GM13976 (cell line): ENCODE measurements at places on chromosomes 3 and 15.

GRCh38 chr3:18237251-18238005, 187.7 kb downstream of the SATB1 start:
- no peak for DNase-seq

GRCh38 chr3:58746758-58747157, 80.2 kb upstream of the FAM3D start:
- no peak for DNase-seq

- no peak for DNase-seq
These were observed 86.3 kb upstream of the XCR1 start for GRCh38 chr3:46113608-46114007.

GRCh38 chr3:174620138-174620537, 239.0 kb upstream of the NAALADL2 start:
- no peak for DNase-seq

GRCh38 chr15:58110999-58111717, 27.0 kb upstream of the AQP9 start:
- DNase-seq = no peak

GRCh38 chr3:74564560-74564959, 49.9 kb downstream of the CNTN3 start:
- DNase-seq = no peak

DNA sequence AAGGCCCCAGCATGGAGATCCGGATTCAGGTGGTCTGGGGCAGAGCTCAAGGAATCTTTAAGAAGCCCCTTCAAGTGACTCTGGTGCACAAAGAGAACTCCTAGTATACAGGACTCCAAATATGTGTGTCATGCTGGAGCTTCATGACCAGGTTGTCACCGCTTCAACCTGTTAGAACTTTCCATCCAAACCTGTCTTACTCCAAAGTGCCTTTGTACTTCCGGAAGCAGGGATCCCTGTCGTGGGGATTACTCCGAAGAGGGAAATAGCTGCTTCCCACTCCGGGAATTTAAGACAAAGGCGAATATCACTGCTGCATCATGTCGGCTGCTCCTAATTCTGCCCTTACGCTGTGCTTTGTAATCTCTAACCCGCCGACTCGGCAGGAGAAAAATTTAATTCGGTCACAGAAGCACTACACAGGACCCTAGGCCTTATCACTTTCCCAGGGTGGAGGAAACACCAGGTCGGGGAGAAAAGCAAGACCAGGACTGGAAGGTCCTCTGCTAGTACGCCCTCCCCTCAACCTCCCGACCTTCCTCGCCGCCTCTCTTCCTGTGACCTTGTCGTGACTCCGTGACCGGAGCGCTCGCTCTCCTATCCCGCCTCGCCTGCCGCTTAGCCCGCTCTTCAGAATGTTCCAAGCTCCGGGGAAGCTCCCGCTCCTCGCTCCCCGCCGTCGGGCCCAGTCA, 730 bp downstream of the HIGD1A start:
- DNase-seq = no peak

DNA sequence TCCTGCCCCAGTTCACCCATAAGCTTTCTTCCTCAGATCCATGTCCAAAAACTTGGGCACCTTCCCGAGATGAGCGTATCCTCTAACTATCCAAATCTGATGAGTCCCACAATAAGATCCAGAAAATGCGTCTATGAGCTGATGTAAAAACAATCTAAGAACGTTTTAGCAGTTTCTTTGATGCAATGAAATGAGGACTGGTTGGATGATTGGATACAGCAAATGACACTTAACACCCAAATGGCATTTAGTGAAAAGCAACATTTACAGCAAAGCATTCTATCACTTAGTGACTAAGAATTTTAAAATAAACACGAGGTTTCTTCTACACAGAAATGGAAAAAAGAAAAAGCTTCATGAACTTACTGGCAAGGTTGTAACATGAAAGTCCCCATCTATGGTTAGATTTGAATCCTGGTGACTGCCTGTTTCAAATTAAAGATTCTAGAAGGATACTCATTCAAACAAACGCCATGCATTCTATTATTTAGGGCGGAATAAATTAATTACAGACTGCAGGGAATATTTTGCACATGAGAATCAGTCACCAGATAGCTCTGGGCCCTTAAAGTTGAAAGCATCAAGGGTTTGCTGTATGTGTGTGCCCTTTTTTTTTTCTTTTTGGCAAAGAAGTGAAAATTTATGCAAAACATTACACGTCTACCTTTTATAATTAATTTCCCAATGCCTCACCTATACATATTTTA, 598.6 kb downstream of the FOXP1 start:
- no peak for DNase-seq

GRCh38 chr15:63013052-63013808, 29.3 kb upstream of the TPM1 start:
- DNase-seq = no peak

- DNase-seq = no peak
These were observed 81.5 kb upstream of the LIMD1 start for GRCh38 chr3:45513041-45513440.

DNA sequence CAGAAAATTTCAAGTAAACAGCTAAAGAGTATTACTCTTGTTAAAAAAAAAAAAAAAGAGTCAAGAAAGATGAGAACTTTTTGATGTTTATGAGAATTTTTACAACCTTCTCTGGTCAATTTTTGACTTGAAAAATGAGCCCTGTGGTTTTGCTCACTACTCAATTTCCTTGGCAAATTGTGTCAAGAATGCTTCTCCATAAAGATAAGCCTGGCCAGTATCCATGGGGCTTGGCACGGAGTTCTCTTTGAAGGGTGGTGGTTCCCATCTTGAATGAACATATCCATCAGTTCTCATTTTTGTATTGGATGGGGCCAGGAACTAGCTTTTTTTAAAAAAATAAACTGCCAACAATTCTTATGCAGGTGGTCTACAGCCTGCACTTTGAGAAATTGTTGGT, 179.9 kb downstream of the RYR3 start:
- DNase-seq = no peak
